ENCODE measurements at places on chromosomes 5 and 9.

DNA sequence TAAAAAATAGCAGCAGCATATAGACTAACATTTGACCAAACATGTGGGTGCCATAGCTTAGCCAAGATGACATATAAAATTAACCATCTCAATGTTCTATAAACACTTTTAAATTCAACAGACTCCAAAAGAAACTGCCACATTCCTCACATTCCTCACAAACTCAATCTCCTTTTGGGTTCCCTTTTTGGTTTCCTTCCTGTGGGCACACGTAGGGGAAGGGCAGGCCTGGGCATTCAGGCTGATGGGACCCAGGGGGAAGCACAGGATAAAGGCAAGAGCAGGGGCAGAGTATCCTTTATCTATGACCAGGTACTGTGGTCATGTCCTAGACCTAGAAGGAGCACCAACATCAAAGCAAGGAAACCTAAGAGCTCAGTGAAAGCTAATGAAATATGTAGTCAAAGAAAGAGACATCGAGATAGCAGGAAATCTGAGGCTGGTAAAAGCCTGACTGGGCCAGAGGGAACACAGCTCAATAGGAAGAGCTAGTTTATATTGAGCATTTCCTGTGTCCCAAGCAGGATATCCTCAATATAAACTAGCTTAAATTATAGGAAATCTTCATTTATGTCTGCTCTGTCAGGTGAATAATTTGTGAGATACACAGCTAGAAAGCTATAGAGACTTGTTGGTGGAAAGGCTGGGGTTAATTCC, 13.6 kb upstream of the ERAP1 start:
- no peak for DNase-seq

DNA sequence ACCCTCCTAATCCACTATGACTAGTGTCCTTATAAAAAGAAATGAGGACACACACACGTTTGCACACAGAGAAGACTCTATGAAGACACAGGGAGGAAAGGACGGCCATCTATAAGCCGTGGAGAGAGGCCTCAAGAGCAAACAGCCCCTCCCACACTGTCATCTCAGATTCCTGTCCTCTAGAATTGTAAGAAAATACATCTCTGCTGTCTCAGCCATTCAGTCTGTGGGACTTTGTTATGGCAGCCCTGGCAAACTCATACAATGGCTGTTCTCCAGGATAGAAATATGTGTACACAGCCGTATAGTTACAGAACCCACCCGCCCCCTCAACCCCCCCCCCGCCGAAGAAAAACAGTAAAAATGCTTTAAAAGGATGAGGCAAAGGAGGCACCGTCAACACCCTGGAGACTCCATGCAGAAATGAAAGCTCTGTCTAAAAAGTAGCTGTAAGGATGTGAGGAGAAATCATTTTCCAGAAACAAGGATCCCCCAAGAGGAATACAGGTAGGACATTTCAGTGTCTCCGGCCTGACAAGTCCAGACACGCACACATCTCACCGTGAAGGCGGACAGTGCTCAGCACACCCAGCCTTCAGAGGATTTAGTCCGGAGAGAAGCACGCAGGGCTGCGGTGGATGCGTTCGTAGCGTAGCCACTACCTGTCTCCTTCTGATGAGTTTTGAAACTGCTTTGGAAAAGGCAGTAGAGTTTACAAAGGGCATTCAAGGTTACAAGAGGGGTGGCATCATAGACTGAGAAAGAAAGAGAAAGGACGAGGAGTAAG, 110.8 kb upstream of the ERCC6L2 start:
- DNase-seq: no peak

DNA sequence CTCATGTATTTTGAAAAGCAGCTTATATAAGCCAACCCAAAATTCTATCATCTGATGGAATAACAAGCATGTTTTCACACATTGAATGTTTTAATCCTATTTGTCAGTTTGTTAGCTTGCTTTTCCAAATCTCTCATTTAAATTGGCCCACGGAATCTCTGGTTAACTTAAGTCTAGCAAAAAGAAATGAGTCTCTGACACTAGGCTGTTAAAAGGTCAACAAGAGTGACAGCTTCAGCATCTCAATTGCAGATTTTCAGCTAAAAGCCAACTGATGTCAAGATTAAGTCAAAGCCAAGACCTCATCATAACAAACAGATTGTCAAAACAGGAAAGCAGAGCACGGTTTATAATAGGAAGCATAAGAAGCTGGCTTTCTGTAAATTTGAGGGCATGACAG, 49.4 kb upstream of the CDH9 start:
- no peak for DNase-seq

DNA sequence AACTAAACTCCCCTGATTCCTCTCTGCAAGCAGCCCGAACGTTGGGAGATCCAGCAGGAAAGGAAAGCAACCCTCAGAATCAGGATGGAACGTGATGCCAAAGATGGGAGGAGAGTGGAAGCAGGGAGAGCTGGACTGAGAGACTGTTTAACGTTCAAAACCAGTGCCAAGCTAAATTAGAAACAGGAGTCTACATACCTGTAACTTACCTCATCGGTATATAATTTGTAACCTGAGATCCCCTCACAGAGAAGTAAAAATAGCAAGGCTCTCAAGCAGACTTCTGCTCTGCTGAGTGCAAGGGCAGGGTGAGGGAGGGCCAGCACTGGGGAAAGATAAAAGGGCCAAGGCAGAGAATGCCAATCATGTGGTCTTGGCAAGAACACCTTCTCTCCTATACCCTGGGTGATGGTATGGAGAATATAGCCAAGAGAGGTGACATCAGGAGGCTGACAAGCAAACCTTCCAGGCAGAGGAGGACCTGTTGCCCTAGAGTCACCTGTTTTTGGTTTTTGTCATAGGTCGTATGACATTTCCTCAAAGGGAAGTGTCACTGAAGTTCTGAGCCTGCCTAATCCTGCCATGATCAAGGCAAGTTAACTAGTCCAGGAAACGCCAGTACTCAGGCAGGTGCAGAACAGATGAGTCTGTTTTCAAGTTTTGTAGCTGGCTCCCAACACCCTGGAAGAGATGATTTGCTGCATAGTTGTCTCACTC, 472.0 kb downstream of the NFIB start:
- no peak for DNase-seq

DNA sequence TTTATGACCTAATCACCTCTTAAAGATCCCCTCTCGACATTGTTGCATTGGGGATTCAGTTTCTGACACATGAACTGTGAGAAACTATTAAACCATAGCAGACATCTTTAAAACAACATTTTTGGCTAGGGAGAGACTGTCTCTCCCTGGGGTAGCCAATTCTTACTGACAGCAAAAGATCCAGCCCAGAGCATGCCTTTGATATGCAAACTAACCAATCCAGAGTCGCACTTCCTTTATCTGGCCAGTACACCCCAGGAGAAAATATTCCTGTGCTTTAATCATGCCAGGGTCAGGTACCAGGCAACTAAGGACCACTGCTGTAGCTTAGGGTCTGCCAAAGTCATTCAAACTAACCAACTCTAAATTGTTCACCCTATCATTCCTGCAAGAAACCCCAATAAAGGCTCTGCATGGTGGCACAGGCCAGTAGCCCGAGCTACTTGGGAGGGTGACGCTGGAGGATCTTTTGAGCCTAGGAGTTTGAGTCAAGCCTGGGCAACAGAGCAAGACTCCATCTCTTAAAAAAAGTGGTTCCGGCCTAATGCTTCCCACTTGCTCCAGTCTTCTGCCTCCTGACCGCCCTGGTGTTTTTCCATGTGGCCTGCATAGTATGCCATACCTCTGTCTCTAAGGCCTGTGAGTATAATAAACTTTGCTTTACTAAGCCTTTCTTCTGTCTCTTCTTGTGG, 62.3 kb upstream of the DAPK1 start:
- DNase-seq: no peak

- DNase-seq: no peak
Measured at GRCh38 chr9:130425741-130426466, 18.9 kb upstream of the ASS1 start.

DNA sequence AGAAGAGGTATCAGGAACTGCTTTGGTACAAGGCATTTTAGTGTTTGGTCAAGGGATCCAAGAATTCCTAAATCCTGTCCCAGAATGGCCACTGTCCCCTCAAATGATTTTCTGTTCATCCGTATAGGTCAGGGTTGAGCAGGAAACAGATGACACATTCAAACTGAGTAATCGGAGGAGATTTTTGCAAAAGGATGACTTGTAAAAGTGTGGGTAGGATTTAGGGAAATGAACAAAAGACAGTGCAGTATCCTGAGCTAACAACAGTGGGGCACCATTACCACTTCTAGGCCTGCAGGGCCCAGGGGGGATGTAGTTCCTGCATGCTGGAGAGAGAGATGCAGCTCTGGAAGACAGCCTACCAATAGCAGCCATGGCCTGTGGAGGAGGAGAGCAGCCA, 290.1 kb downstream of the ZSWIM6 start:
- no peak for DNase-seq

- DNase-seq: no peak
Measured at GRCh38 chr5:136810261-136810801, 445.0 kb upstream of the TRPC7 start.

DNA sequence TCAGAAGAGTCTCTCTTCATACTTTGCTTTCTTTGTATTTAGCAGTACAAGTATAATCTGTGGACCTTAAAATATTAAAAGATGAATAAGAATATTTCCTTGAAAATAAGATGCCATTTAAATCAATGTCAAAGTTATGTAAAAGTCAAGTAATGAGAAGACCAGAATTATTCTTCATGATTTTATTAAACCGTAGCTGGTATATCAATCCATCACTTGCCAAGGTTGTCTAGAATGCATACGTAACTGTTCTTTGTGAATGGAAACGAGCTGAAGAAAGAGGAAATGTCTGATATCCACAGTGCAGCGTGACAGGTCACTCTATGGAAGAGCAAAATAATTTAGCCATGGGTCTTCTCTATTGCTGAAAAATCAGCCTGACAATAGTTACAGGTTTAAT, 488.7 kb upstream of the CCNG1 start:
- no peak for DNase-seq

DNA sequence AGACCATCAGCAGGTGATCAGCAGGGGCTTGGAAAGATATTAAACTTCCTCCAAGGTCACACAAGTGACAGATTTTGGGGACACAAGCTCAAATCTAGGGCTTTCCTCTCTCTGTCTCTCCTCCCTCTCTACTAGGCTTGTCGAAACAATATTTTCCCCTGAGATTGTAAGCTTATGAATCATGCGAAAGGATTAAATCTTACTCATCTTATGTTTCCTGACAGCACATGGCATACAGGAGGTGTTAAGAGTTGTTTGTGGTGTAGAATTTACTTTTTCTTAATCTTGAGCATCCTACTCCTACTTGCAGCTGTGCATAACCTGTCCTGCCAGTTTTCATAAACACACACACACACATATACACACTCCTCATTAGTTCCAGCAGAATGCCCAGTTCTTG, 186.3 kb downstream of the MARCHF11 start:
- no peak for DNase-seq

DNA sequence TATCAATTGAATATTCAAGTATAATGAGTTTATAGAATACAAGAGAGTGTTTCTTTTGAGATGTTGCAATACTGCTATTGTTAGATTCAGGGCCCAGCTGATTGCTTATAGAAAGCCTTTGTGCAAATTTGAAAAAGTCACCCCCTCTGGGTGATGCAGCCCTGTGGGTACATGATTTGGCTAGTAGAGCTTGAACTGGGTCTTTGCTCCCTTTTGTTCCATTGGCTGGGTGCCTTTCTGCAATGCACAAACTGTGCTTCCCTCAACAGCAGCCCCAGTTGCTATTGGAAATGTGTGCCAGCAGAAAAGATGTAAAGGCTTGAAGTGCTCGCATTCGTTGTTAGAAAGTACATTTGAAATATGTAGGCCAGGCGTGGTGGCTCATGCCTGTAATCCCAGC, 61.8 kb upstream of the CEMIP2 start:
- DNase-seq: no peak

- DNase-seq: no peak
Measured at GRCh38 chr9:3879726-3880505, 354.1 kb upstream of the RFX3 start.

DNA sequence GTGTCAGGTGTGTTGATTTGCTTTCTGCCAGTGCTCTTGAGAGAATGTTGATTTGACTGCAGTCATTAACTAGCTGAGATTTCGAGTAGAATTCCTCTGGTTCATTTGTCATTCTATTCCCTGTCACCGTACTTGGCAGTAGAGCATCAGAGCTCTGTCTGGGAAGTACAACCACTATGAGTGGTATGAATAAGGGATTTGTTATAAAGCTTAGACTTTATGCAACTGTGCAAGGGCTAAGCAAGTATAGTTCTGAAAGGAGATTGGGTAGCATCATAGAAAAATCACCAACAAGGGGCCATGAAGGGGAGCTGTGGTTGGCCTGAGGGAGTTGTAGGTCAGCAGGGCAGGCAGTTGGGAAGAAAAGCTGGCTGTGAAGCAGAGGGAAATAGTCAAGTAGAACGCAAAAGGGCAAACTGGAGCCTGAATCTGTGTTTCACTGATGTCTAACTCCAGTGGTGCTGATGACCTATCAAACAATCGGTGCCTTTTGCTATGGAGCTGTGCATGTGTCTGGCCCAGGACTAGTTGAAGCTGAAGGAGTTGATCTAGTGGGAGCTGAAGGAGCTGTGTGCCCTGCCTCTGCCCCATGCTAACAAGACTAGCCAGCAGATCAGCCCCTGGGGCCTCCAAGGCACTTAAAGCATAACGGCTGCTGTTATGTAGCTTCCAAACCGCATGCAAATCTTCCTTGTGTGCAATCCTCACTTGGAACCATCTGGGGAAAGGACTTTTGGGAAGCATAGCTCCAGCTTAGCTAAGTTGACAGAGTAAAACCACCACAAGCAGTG, 110.0 kb downstream of the SLC28A3 start:
- no peak for DNase-seq

- DNase-seq: no peak
Measured at GRCh38 chr9:4262735-4263141, 37.1 kb downstream of the GLIS3 start.

GRCh38 chr5:86977808-86978207, 289.9 kb upstream of the RASA1 start:
- no peak for DNase-seq

GRCh38 chr9:20319641-20320337, 302.5 kb downstream of the MLLT3 start:
- no peak for DNase-seq

DNA sequence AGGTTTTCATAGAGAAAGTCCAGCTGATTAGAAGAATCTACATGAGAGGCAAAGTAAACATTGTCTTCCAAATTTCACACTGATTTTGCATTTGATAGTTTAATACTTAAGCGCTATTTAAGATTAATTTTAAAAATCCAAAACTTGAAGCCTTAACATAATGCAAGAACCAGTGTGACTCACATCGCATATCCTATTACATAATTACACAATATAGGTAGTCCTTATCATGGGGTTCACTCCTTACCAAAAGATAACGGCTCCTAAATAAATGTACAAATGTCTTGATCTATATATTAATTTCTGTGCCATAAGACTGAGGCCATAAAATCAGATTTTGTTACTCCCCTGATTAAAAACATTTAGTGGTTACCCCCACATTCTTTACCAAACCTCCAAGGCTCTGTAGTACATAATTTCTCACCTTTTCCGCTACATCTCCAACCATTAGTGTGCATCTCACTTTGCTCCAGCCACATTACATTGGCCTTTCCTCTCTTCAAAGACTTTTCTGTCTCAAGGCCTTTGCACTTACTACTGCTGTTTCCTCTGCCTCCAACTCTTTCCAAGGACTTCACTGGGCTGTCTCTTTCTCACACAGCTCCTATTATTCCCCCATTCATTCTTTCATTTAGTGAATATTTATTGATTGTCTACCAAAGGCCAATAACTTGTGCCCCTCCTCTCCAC, 1.0 kb downstream of the RIOK2 start:
- no peak for DNase-seq

All from stimulated activated CD4-positive, alpha-beta T cell treated with anti-CD3 and anti-CD28 coated beads, TNF-alpha, amount 100 ng/mL, for 4 hours (primary cell).